ENCODE measurements at places on chromosomes 1 and 21. TPM values are rescaled to one million over a fixed set of nuclear protein-coding genes. Genes with fewer than 3 reads are reported as not detected.

The SH3BGR gene
- total RNA-seq = not detected

The NID1 gene
- total RNA-seq = 33.5 TPM

The GUCA2B gene
- total RNA-seq = not detected

The DCDC2B gene
- total RNA-seq = 3.8 TPM

The VWA5B1 gene
- total RNA-seq = not detected

The ARTN gene
- total RNA-seq = 1.1 TPM

The OR14K1 gene
- total RNA-seq = not detected

The C1orf94 gene
- not detected for total RNA-seq

The POU2F1 gene
- 13.1 TPM for total RNA-seq

The NBPF6 gene
- not detected for total RNA-seq

The GBP6 gene
- total RNA-seq = 0.46 TPM

The CD101 gene
- 43.1 TPM for total RNA-seq

GRCh38 chr1:63951059-63951946 is 177.5 kb downstream of the ROR1 start:
- peaks cover 2% of the 10 kb centered on the region for H3K4me1 ChIP-seq
- no peak for DNase-seq
- no peaks in the 10 kb centered on the region for H3K27me3 ChIP-seq
- H3K27ac ChIP-seq = no peak overlapping the region
- H3K4me3 ChIP-seq = no peak overlapping the region
- no peaks in the 10 kb centered on the region for H3K36me3 ChIP-seq

GRCh38 chr1:2381741-2382620 is 9.4 kb downstream of the MORN1 start:
- no peak overlapping the region for H3K4me3 ChIP-seq
- peaks cover 9% of the 10 kb centered on the region for H3K4me1 ChIP-seq
- H3K27ac ChIP-seq = no peak overlapping the region
- H3K27me3 ChIP-seq = no peaks in the 10 kb centered on the region

- no peaks in the 10 kb centered on the region for H3K4me1 ChIP-seq
- H3K27ac ChIP-seq = no peak overlapping the region
- no peak overlapping the region for H3K4me3 ChIP-seq
- no peaks in the 10 kb centered on the region for H3K27me3 ChIP-seq
- H3K36me3 ChIP-seq = peaks cover 16% of the 10 kb centered on the region
- no peak for DNase-seq
Observed at GRCh38 chr1:235239851-235240250, 78.8 kb upstream of the RBM34 start.

GRCh38 chr1:68132426-68133130 is 82.2 kb upstream of the DIRAS3 start:
- no peaks in the 10 kb centered on the region for H3K4me1 ChIP-seq
- DNase-seq = no peak
- H3K27me3 ChIP-seq = no peaks in the 10 kb centered on the region
- H3K4me3 ChIP-seq = no peak overlapping the region
- H3K36me3 ChIP-seq = peaks cover 31% of the 10 kb centered on the region
- H3K27ac ChIP-seq = no peak overlapping the region

DNA sequence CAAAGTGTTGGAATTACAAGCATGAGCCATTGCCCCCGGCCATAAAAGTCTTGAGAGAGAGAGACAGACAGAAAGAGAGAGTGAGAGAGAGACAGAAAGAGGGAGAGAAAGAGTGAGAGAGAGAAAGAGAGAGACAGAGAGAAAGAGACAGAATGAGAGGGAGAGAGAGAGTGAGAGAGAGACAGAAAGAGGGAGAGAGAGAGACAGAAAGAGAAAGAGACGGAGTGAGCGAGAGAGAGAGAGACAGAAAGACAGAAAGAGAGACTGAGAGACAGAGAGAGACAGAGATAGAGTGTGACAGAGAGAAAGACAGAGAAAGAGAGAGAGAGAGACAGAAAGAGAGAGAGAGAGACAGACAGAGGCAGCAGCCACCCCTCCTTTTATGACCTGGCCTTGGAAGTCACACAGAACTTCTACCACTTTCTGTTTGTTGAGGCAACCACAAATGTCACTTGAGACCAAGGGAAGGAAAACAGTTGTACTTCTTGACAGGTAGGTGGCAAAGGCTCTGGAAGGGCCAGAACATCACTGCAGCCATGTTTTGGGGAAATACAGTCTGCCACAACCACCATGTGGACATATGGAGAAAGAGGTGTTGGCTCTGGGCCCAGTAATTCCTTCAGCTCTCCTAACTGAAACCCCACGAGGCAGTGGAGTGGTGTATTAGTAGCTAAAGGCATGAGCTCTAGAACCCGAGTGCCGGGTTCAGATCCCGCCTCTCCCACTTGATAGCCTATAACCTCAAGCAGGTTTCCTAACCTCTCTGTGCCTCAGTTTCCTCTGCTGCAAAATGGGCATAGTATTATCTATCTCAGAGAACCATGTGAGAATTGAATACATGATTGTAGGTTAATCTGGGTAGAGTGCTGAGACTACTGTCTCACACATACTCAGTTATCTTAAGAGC is 50.6 kb downstream of the TNFRSF8 start:
- H3K27ac ChIP-seq = no peak overlapping the region
- no peaks in the 10 kb centered on the region for H3K27me3 ChIP-seq
- no peaks in the 10 kb centered on the region for H3K36me3 ChIP-seq
- no peaks in the 10 kb centered on the region for H3K4me1 ChIP-seq

DNA sequence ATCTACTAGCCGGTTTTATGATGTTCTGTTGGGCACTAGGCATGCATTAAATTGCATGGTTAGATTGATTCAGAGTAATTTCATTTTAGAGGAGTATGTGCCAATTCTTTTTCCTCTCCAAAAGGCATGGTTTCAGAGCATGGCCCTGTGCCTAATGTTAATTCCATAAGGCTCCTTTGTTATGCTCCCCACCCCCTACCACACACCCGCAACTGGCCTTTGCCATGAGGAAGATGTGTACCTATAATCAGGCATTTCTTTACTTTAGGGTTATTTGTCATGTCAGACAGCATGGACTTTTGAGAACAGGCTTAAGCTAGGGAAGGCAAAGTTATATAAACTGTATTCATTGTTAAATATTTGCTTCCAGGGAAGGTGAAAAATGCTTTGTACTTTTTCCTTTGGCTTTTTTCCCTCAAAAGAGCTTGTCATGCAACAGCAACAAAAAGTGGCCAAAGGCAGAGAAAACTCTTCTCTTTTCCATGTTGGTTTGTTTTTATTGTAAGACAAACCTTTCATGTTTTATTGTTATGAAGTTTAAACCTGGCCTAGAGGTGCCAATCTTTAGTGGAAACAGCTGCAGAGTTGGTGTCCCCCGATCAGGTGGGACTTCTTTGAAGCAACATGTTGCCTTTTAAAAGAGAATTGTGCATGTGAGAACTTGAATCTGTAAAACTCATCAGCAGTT is 24.3 kb upstream of the NBL1 start:
- no peaks in the 10 kb centered on the region for H3K27me3 ChIP-seq
- H3K4me3 ChIP-seq = no peak overlapping the region
- H3K4me1 ChIP-seq = no peaks in the 10 kb centered on the region
- H3K27ac ChIP-seq = no peak overlapping the region
- no peaks in the 10 kb centered on the region for H3K36me3 ChIP-seq

DNA sequence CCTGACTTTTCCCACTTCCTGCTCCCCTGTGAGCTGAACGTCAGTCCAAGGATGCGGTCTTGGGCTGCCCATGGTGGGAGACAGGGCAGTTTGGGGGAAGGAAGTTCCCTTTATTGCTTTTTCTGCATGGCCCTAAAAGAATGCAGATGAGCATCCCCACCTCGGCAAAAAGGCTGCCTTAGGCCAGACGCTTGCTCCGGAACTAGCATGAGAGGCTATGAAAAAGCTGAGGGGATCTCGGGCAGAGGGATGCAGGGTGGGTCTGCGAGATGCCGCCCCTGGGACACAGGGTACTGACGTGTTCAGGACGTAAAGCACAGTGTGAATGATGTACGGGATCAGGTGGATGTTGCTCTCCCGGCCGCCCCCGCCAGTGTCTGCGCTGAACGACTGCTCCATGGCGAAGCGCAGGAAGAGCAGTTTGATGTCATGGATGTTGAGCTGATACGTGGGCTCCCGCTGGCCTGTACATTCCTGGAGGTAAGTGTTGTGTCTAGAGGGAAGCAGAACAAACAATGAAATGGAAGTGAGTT is 125.8 kb downstream of the UBR4 start:
- peaks cover 47% of the 10 kb centered on the region for H3K4me1 ChIP-seq
- H3K27me3 ChIP-seq = no peaks in the 10 kb centered on the region
- peaks cover 75% of the 10 kb centered on the region for H3K36me3 ChIP-seq
- H3K27ac ChIP-seq = peak overlapping the region; percentile 28
- no peak overlapping the region for H3K4me3 ChIP-seq

GRCh38 chr1:200739702-200740570 is 1.2 kb downstream of the CAMSAP2 start:
- H3K27me3 ChIP-seq = peaks cover 10% of the 10 kb centered on the region
- H3K27ac ChIP-seq = peak overlapping the region; percentile 100
- H3K4me1 ChIP-seq = peaks cover 22% of the 10 kb centered on the region
- no peaks in the 10 kb centered on the region for H3K36me3 ChIP-seq

GRCh38 chr21:42818328-42818749 is 61.0 kb downstream of the WDR4 start:
- no peaks in the 10 kb centered on the region for H3K36me3 ChIP-seq
- H3K4me3 ChIP-seq = no peak overlapping the region
- DNase-seq = peak; percentile 78
- no peaks in the 10 kb centered on the region for H3K27me3 ChIP-seq

DNA sequence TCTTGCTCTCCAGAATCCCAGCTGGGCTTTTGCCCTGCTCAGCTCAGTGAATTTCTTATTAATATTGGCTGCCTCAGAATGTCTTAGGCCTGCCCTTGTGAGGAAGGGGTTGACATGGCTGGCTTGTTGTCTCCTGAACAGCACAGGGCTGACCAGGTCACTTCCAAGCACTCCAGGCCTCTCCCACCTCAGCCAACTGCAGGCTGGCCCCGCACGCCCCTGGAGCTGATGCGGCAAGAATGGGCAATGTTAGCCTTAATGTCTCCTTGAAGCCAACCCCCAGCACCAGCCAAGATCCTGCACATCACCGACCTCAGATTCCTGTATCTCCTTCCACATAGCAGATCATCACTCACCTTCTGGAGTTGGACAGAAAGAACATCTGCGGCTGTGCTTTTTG is 598.6 kb downstream of the AJAP1 start:
- H3K4me1 ChIP-seq = no peaks in the 10 kb centered on the region
- H3K27me3 ChIP-seq = no peaks in the 10 kb centered on the region
- DNase-seq = peak; percentile 9
- H3K27ac ChIP-seq = no peak overlapping the region
- H3K36me3 ChIP-seq = no peaks in the 10 kb centered on the region

DNA sequence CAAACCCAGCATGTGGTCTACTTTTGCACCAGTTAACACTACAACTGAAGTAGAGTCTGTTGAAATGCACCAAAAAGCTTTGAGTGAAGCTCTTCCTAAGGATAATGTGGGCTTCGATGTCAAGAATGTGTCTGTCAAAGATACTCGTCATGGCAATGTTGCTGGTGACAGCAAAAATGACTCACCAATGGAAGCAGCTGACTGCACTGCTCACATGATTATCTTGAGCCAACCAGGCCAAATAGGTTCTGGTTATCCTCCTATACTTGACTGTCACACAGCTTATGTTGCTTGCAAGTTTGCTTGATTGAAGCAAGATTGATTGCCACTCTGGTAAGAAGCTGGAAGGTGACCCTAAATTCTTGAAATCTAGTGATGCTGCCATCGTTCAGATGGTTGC is 85.2 kb downstream of the DENND1B start:
- H3K4me3 ChIP-seq = no peak overlapping the region
- H3K36me3 ChIP-seq = no peaks in the 10 kb centered on the region
- H3K4me1 ChIP-seq = peaks cover 4% of the 10 kb centered on the region
- H3K27me3 ChIP-seq = no peaks in the 10 kb centered on the region
- H3K27ac ChIP-seq = no peak overlapping the region
- no peak for DNase-seq

DNA sequence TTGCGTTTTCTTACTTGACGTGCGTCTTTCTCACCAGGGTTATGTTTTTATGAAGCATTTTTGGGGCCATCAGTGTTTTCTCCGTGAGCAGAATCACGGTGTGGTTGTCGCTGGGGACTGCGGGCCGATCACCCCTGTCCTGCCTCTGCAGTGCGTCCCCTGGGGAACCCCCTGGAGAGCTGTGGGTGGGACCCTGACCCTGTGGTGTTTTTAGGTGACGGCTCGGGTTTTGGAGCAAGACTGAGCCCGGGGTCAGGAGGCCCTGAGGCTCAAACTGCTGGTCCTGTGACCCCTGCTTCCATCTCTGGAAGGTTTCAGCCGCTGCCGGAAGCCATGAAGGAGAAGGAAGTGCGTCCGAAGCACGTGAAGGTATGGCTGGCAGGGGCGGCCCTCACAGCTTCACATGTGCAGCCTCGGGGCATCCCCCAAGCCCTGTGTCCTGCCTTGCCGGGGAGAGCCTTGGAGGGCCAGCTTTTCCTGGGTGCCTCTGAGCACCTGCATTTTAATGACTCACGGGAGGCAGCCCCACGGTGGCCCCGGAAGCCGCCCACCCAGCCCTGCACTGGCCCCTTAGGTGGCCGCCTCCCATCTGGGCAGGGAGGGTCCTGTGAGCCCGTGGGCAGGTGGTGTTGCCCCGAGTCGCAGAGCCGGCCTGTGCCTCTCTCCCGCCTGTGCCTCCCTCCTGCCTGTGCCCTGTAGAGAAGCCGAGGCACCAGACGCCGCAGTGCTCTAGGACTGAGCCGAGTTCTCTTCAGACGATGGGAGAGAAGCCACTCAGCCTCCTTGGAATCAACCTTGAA is 36.7 kb upstream of the DIP2A start:
- H3K4me3 ChIP-seq = no peak overlapping the region
- H3K27me3 ChIP-seq = no peaks in the 10 kb centered on the region
- peaks cover 51% of the 10 kb centered on the region for H3K36me3 ChIP-seq
- DNase-seq = no peak
- H3K27ac ChIP-seq = no peak overlapping the region

DNA sequence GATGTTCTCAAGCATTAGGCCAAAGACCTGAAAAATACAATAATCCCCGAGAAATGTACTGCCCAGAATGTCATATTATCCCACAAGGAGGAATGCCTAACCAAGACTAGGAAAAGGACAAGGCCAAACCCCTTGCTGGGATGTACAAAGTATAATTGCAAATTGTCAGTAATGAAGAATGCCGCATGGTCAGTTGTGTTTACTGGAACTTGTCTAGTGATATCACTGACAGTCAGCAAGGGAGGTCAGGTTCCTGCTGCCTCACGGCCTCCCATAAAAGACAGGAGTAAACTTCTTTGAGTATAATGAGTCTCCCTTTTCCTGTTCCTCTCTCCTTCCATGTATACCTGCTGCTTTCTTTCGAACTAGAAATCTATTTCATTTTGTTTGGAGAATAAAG is 222.8 kb downstream of the RHOU start:
- no peaks in the 10 kb centered on the region for H3K36me3 ChIP-seq
- DNase-seq = no peak
- no peak overlapping the region for H3K27ac ChIP-seq
- no peaks in the 10 kb centered on the region for H3K27me3 ChIP-seq
